ENCODE measurements at places on chromosomes 16 and 17.

GRCh38 chr16:58948244-58948643 lies 214.1 kb upstream of the GOT2 start:
- no peak for DNase-seq

GRCh38 chr17:37743875-37744632 lies 805 bp downstream of the HNF1B start:
- no peak for DNase-seq

GRCh38 chr16:4676831-4677230 lies 16.5 kb upstream of the NUDT16L1 start:
- DNase-seq: no peak

- DNase-seq: no peak
Observed at GRCh38 chr17:9850151-9850550, 24.4 kb downstream of the GLP2R start.

GRCh38 chr16:10679921-10680320 lies 14.8 kb downstream of the TEKT5 start:
- DNase-seq: no peak

DNA sequence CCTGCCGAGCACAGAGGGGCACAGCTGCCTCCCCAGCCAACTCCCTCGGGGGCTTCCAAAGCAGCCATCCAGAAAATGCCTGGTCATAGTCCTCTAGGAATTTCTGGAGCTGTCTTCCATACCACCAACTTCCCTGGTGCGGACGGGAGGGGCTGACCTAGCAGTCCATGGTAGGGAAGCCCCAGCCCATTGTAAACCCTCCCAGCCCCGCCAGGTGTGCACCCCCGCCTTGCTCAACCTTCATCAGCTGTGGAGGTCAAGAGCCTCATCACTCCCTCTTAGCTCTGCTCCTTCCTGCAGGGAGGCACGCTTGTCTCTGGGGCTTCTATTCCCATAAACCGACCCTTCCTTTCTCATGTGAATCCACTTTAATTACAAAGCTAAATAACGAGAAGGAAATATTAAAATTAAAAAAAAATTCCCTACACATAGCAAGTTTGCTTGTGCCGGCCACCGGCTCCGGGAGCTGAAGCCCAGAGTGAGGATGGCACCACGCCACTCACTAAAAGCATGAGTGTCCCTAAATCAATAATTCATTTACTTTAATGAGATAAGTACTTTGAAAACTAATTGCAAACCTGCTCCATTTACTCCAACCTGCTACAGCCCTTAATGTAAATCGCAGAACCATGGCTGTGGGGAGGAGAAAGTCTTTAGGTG lies 181.4 kb downstream of the ENGASE start:
- DNase-seq: no peak

- no peak for DNase-seq
Observed at GRCh38 chr17:76581515-76581914, 4.1 kb downstream of the ST6GALNAC2 start.

DNA sequence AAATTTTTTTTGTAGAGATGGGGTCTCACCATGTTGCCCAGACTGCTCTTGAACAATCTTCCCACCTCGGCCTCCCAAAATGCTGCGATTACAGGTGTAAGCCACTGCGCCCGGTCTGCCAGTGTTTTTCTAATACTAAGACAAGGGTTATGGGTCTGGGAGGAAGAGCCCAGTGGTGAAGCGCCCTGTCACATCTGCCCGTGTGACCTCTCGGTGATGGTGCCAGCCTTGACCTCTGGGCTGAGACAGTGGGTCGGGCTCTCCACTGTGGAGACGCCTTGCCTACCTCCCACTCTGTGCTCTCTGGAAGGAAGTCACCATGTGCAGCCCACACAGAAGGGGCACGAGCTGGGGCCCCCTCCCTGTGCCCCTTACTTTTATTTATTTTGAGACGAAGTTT lies 5.1 kb upstream of the BAIAP2 start:
- DNase-seq: no peak

DNA sequence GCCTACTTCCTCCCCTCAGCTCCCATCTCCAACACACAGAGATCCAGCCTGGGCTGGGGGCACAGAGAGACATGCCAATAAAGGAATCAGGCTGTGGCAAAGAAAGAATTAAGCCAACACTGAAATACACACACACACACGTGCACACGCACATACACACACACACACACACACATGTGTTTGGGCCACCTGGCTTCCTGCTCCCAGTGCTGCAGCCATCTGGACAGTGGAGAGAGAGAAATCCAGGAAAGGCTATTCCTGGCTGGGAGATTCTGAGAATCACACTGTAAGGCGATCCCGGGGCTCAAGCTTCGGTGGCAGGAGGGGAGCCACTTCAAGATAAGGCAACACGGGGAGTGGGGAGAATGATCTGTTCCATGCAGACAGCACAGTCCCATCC lies 72.4 kb downstream of the NOG start:
- DNase-seq: no peak

- no peak for DNase-seq
Observed at GRCh38 chr17:62073993-62074392, 8.9 kb upstream of the MED13 start.

- peak; percentile 42 for DNase-seq
Observed at GRCh38 chr16:68893710-68894705, 50.7 kb downstream of the TANGO6 start.

- DNase-seq: no peak
Observed at GRCh38 chr17:67413388-67413787, 36.3 kb downstream of the PITPNC1 start.

- DNase-seq: no peak
Observed at GRCh38 chr17:64554028-64554637, 47.4 kb downstream of the CEP95 start.

DNA sequence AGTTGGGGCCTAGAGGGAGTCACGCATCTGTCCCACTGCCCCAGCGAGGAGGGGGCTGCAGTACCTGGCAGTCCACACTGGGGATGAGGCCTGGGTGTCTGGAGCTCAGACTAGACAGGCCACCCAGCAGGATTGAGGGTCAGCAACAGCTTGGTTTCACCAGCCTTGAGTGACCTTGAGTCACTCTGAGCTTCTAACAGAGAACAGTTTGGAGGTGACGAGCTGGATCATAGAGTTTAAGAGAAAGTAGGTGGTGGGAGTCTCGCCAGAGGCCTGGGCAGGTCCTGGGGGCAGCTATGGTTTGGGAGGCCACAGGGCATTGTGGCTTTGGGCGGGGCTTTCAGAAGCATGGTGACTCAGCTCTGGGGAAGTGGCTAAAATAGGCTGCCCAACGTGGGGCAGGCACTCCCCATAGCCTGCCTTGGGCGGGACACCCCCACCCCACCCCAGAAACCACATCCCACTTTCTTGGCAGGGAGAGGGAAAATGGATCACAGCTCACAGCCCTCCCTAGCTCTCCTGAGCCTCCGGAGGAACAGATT lies 20.5 kb downstream of the CDC42EP4 start:
- peak; percentile 94 for DNase-seq

- no peak for DNase-seq
Observed at GRCh38 chr17:79699386-79700036, 31.2 kb upstream of the ENPP7 start.

GRCh38 chr17:51298508-51299371 lies 38.4 kb downstream of the UTP18 start:
- DNase-seq: peak; percentile 61

DNA sequence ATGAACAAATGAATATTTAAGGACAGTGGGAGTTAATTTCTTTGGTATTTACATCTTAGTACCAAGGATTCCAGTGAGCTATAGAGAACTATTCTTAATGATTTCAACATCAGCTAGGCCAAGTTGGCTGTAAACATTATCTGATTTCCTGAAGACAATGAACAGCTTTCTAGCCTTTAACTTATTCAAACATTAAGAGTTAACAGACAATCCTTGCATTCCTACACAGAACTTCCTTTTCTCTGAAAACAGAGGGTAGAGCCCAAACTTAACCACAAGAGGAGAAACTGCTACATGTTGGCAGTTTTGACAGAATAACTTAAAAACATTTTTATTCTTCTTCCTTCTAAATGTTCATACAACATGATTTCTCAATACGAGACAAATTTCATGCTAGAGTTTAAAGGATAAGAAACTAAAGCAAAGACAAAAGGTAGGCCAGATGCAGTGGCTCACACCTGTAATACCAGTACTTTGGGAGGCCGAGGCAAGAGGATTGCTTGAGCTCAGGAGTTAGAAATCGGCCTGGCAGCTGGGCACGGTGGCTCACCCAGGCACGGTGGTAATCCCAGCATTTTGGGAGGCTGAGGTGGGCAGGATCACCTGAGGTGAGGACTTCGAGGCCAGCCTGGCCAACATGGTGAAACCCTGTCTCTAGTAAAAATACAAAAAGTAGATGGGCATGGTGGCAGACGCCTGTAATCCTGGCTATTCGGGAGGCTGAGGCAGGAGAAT lies 4.4 kb downstream of the CRLF3 start:
- no peak for DNase-seq

DNA sequence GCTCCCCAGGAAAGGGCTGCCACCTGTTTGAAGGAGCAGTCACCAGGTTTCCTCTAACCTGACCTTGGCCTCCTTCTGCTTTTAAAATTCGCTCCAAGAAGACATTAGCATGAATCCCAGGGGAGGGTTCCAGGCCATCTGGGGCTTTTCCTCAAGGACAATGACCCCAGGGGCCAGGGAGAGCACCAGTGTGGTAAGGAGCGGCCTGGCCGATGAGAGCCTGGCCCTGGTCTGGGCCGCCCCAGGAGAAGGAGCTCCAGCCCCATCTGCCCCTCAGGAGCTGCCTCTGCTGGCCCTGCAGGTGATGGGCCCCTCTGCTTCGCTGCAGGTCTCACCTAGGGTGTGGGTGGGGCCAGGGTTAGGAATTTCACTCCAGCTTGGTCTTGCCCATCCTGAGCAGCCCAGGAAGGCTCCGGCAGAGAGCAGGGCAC lies 209.2 kb upstream of the TNRC6C start:
- no peak for DNase-seq

DNA sequence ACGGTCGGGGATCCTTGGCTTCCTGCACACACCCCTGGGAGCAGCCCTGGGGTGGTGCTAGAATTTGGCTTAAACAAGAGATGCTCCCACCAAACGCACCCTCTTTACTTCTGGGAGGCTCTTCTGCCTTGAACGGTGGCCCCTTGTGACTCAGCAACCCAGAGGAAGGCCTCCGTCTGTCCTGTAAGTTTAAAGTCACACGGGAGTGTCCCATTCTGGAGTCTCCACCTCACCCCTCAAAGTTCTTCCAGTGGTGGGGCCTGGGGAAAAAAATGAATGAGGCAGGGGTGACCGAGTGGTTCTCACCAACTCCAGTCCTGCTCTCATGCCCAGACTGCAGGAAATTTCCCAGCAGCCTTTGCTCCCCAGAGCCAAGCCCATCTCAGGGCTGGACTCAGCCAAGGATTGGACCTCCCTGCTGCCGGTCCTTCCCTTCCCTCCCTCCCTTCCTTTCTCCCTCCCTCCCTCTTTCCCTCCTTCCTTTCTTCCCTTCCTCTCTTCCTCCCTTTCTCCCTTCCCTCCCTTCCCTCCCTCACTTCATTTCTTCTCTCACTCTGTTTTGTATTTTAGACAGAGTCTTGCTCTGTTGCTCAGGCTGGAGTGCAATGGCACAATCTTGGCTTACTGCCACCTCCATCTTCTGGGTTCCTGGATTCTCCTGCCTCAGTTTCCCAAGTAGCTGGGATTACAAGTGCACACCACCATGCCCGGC lies 11.4 kb downstream of the ITGAD start:
- DNase-seq: no peak

- peak; percentile 17 for DNase-seq
Observed at GRCh38 chr16:88697831-88698615, 8.2 kb downstream of the RNF166 start.

GRCh38 chr17:16434662-16435061 lies 19.3 kb downstream of the TRPV2 start:
- no peak for DNase-seq

GRCh38 chr17:16935241-16935663 lies 36.7 kb downstream of the TNFRSF13B start:
- no peak for DNase-seq

- DNase-seq: no peak
Observed at GRCh38 chr17:7262192-7262934, at the start of gene CLDN7. CLDN7 (minus strand) TSS chr17:7262478; CDS start chr17:7262043, 435 bp downstream.

DNA sequence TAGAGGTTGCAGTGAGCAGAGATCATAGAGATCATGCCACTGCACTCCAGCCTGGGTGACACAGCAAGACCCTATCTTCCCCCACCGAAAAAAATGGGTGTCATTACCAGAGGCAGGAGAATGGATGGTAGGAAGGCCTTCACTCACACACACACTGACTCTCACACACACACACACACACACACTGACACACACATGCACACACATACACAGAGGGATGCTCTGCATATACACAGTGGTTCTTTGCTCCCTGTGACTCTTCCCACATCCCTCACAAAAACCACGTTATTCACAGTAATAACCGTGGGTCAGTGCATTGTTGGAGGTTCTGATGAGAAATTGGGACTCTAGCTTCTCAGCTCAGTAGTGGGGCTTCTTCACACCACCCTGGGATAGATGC lies 300.2 kb upstream of the N4BP1 start:
- no peak for DNase-seq

- no peak for DNase-seq
Observed at GRCh38 chr16:69338557-69339288, 641 bp downstream of the COG8 start.

- no peak for DNase-seq
Observed at GRCh38 chr17:42321555-42321954, 33.3 kb downstream of the STAT5A start.

DNA sequence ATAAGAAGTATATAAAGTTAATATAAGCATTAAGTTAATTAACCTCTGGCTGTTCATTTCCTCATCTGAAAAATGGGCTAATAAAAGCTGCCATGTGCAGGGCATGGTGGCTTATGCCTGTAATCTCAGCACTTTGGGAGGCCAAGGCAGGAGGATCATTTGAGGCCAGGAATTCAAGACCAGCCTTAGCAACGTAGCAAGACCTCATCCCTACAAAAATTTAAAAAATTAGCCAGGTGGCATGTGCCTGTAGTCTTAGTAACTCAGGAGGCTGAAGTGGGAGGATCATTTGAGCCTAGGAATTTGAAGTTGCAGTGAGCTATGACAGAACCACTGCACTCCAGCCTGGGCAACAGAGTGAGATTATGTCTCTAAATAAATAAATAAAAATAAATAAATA lies 40.6 kb upstream of the MMD start:
- no peak for DNase-seq

GRCh38 chr17:2500446-2500845 lies 11.2 kb downstream of the METTL16 start:
- no peak for DNase-seq

DNA sequence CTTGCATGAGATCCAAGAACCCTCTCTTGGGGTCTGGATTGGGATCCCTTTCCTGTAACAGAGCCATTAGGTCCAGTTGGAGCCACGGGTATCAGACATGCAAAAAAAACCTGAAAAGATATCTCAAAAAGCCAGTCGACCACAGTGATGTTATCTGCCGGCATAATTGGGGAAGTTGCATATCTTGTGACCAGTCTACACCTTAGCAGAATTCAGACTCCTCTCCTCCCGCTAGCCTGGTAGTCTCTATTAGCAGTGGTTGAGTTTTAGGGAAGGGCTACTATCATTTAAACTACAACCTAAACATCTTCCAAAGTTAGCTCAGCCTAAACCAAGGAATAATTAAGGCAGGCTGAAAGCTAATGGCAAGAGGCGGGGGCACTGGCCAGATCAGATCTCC lies 16.2 kb upstream of the PSMD7 start:
- no peak for DNase-seq

All from ACHN (cell line).